Fibroblast of skin of right quadriceps (primary cell): ENCODE measurements at places on chromosomes 4 and X.

- DNase-seq: peak; percentile 5
These were observed 10.3 kb downstream of the CYP4V2 start for GRCh38 chr4:186201535-186202230.

- no peak for DNase-seq
These were observed 45.4 kb upstream of the WWC2 start for GRCh38 chr4:183053681-183054080.

DNA sequence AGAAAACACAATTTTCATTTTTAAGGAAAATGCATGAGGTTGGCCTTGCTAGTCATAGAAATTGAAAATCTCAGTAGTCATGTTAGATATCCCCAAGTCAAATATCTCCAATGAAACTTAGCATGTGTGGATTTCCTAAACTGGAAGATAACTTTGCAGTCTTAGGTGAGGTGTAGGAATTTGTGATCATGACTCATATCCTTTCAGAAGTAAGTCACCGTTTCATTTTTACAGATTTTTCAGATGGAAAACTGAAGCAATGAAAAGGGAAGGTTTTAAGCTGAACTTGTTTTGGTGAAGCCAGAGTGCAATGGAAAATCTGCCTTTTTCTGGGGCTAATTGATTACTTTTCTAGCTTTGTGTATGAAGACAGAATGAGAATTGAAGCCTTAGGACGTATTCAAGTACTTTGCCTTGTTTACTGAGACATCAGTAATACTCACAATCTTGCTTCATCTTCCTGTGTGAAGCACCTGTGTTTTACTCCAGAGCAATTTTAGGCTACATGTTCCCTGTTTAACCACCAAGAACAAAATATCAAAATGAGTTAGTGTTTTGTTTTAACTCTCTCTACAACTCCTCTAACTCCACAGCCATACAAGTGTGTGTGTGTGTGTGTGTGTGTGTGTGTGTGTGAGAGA is 1662.8 kb upstream of the ADGRL3 start:
- no peak for DNase-seq

- no peak for DNase-seq
These were observed at the start of gene RIPPLY1 for GRCh38 chrX:106903291-106903824. TSS of gene RIPPLY1 (minus strand) at chrX:106903341. CDS start at chrX:106903287, 54 bp downstream.

DNA sequence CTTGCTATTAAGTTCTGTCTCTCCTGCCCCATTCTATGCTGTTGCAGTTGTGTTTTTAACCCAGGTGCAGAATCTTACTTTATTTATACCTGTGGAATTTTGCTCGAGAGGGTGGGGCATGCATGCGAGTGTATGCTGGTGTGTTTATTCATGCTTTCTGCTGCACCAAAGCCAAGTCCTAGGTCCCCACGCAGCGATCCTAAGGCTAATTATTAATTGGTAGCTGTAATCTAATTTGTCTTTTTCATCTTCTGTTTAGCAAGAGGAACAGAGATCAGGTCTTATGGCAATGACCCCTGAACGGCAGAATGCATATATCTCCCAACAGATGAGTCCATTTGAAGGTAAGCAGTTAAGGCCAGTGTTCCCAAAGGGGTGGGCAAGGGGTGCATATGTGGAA is 58.7 kb upstream of the MTM1 start:
- no peak for DNase-seq

- DNase-seq: no peak
These were observed 619.7 kb downstream of the MID1IP1 start for GRCh38 chrX:39421006-39421405.

- peak; percentile 39 for DNase-seq
These were observed 86.3 kb upstream of the RAPGEF2 start for GRCh38 chr4:159016593-159017024.

GRCh38 chr4:183905593-183906488 is 734 bp downstream of the STOX2 start:
- peak; percentile 23 for DNase-seq

DNA sequence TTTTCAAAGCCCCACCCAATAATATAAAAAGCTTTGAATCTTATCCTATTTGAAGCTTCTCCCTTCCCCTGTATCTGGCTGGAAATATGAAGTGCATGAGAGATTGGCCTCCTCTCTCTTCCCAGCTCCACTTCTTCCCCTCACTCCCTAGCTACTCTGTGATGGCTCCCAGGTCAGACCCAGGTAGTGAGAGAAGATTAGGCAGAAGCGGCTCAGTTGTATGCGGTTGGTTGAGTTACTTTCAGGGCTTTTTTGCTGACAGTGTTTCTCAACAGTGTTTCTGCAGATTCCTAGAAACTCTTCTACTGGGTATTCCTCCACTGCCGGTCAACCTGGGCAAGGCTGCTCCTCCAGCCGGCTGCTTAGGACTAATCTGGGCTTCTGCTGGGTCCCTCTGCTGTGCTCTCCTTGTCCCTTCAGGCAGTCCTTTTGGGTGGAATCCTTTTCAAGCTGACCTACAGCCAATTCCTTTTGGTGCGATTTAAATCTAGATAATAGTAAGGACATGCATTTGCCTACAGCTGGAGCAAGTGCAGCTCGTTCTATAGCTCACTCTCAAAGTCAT is 87.4 kb upstream of the SLC7A11 start:
- no peak for DNase-seq

- peak; percentile 65 for DNase-seq
These were observed 36.0 kb downstream of the ARHGAP6 start for GRCh38 chrX:11629593-11630211.

- DNase-seq: peak; percentile 64
These were observed 74.3 kb downstream of the CAMK2D start for GRCh38 chr4:113687067-113687718.

GRCh38 chrX:39065051-39065871 is 264.0 kb downstream of the MID1IP1 start:
- no peak for DNase-seq
